M059J (cell line): ENCODE measurements at places on chromosomes 1 and 21. TPM values are rescaled to one million over a fixed set of nuclear protein-coding genes. Genes with fewer than 3 reads are reported as not detected.

DNA sequence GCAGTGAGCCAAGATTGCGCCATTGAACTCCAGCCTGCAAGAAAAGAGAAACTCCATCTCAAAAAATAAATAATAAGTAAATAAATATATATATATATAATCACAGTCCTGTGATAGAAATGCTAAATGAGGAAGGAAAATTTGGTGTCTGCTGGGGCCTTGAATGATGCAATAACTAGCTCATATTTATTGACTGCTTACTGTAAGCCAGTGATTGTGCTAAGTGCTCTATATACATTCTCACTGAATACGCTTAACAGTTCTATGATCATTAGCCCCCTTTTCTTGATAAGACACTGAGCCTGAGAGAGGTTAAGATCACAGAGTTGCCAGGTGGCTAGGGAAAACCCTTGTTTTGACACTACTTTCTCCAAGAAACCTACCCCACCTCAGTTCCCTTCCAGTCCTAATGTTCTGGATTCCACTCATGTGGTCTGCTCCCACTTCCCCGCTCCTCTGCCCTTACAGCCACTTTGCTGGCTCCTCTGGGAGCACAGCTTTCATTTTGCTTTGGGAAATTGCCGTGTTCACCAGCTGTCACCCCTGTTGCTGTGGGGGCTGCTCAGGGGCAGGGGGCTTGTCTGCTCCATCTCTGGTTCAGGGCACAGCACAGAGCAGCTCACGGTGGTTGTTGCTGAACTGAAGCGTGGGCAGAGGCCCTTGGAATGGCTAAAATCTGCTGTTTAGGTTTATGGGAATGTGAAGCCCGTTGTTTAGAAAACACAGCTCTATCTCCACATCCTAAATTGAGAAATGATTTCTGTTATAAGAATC, 2.5 kb upstream of the BMP8A start:
- no peak for DNase-seq

DNA sequence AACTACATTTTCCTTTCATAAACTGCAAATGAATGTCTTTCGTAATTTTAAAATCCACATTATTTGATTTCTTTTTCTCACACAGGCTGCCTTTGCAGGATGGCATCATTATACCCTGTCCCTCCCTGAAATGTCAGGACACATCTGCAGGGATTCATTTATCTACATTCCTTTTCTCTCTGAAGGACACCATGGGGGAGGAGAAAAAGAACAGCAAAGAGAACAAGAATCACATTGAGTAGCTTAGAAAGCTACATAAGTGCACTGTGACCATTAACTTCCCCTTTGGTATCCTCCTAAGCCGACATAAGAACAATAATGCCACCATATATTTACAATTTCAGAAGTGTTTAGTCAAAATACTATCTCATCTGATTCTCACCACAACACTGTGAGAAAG, 129.5 kb downstream of the PIGK start:
- no peak for DNase-seq

DNA sequence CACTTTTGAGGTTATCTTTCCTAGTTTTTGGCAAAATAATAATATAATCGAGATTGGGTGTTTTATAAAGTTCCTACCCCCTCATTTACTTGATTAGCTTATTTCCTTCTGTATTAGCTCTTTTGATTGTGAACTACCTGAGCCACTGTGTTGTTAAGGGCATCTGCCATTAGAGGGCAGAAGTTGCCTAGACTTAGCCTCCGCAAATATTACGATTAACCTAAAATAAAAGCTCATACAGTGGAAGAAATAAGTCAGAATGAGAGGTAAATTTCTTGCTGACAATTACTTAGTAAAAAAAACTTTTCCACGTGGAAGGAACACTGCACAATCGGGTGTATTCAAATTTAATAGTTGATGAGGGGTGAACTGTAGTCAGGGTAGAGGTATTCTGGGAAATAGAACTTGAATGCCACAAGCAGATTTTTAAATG, 2.3 kb downstream of the H3-3A start:
- peak; percentile 57 for DNase-seq

GRCh38 chr1:15531682-15532081, 5.0 kb downstream of the DNAJC16 start:
- no peak for DNase-seq

GRCh38 chr1:227544067-227545050, 19.0 kb upstream of the ZNF678 start:
- DNase-seq, result no peak

DNA sequence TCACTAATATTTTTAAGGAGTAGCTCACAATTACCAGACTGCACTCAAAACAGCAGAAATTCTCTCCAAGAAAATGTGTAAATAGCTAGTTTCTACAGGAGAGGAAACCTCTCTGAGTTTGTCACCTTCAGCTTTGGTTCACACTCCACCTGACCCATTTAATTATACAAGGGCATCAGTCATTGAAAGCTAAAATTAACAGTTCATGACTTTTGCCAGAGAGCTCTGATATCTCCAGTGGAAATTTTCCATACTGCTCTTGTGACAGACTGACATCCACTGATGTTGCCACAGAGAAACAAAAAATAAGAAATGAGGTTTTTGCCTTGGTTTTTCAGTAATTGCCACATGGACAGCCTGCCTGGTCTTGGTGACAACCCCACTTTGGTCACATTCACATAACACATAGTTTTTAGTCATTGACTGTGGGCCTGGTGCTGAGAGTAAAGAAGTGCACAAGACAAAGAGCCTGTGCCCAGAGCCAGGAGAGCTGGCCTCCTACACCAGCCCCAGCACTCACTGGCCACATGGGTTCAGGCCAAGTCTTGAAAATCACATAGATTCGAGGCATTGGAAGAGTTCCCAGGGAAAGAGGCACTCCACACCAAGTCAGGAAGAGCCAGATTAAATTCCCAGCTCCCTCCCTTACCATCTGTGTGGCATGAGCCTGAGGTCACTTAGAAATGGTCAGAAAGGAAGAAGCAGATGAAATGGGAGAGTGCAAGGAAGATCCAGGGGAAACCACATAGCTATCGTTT, 13.8 kb upstream of the SIM2 start:
- no peak for DNase-seq

- DNase-seq, result no peak
Measured at GRCh38 chr1:46798810-46799209, at the start of gene CYP4B1. CYP4B1 (plus strand) TSS chr1:46799046; CDS start chr1:46799082, 36 bp downstream.

DNA sequence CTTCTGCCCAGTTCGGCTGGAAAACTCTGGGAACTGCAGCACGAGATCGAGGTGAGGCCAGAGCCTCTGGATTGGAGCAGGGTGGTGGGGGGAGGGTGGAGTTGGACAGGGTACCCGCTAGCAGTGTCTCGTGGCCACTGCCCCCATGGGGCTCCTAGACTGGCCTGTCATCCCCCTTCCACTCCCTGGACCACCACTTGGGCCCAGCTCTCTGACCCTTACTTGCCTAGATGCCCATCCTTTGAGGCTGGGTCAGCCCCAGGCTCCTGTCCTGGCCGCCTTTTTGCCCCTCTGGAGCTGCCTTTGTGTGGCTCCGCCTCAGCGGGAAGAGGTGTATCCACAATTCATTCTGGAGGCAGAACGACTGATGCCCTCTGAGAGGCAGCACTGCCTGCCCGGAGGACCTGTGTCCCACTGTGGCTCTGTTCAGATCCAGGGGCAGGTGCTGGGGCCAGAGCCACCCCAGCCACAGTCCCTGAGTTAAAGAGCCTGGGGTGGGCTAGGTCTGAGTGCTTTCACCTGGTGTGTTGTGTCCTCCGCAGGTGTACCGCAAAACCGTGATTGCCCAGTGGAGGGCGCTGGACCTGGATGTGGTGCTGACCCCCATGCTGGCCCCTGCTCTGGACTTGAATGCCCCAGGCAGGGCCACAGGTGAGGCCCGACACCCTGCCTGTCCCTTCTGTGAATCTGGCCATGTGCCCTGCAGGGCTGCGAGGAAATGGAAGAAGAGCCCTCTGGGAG, 17.7 kb downstream of the FAAH start:
- DNase-seq, result no peak

DNA sequence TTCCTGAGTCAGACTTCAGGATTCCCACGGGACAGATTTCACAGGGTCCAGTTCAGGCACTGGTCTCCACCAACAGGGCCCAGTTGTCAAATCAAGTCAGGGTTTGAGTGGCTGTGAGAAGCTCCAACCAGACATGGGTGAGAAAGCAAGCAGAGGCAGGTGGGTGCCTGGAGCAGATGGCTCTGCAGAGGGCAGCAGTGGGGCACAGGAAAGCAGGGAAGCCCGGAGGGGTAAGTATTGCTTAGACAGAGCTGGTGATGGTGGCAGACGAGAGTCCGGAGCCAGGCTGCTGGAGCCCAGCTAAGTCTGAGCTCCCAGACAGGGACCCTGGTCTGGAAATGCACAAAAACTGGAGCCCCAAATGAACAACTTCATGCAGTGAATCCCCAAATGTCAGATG, 40.4 kb downstream of the RIMS3 start:
- DNase-seq, result peak; percentile 48

GRCh38 chr1:76998582-76999223, 131.4 kb downstream of the ST6GALNAC5 start:
- peak; percentile 92 for DNase-seq

DNA sequence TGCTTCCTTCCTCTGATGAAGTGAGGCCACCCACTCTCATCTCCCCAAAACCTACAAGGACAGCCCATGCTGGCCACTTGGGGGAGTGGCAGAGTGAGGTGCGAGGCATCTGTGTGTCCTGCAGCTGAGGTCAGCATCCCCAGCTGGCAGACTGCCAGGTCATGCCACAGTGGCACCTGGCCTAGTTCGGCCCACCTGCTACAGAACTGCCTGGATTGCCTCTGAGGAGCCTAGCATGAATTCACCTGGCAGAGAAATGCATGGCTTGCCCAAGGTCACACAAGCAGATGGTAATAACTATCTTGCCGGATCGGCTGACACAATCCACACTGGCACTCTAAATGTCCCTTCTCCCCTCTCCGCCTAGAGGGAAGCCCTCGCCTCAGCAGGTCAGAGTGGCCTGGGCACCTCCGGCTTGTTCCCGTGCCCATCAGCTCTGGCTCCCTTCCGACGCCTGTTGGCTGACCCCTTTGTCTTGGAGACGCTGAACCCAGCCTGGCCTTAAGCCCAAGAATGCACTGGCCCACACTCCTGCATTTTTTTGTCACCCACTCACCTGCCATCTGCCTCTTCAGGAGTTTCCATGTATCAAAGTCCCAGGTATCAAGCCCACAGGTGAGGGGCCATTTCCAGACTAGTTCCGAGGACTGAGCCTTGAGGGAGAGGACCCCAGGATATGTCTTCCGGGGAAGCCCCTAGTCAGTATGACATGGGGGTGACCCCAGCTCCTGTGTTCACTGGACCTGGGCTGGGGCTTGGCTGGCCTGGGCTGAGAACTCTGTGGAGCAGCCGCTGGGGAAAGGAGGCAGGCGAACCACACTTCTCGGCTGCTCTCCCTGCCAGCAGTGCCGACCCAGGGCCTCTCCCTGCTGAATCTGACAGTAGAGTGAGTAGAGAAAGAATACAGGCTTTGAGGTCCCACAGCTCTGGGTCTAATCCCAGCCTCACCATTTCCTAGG, 21.7 kb downstream of the ECE1 start:
- peak; percentile 35 for DNase-seq

- peak; percentile 99 for DNase-seq
Measured at GRCh38 chr1:168470901-168471431, 72.8 kb downstream of the XCL2 start.

DNA sequence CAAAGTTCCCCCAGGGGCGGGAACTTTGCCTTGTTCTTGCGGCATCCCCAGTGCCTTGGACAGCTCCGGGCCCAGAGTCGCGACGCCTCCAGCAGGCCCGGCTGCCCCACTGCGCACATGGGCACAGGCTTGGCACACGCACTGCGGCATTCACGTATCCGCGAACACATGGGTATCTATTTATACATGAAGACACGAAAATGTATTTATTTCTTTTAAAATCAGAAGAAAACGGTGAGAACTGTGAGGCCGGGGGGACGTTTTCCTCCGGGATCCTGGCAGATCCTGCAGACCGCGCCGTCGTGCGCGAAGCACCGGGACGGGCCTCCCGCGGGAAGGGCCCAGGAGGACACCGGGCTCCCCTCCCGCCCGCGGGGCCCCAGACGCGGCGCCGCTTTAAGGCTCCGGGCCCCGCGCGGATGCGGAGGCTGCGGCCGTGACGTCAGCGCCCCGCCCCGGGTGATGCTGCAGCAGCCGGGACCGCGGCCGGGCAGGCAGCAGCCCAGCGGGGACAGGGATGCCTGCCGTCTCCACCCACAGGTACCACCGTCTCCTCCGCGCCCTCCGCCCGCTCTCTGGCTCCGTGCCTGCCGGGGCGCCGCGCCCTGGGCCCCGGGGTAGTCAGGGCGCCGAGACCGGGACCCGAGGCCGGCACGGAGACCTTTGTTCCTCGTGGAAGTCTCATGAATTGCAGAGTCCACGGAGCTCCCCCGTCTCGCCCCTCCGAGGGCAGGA, at the start of gene SLC45A1:
Gene SLC45A1, plus strand, starts transcription at position 468 of the 735 bp plus-strand sequence. CDS start 6,216 bp downstream, outside the sequence.
- peak; percentile 53 for DNase-seq

DNA sequence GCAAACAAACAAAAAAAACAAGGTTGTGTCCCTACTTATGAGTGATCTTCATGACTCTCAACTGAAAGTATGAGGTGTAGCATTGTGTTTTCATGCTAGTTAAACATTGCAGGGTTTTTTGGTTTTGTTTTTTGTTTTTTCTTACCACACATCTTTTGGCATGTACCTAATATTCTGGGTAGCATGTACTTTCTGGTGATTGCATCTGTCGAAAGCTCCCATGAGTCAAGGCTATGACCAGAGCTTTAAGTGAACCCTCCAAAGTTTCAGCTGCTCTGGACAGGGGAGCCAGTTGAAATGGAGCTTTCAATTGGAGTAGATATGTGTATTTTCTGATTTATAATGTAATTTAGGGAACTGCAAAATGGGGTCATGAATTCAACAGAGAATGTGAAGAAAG, 115.5 kb downstream of the KCNK2 start:
- no peak for DNase-seq

DNA sequence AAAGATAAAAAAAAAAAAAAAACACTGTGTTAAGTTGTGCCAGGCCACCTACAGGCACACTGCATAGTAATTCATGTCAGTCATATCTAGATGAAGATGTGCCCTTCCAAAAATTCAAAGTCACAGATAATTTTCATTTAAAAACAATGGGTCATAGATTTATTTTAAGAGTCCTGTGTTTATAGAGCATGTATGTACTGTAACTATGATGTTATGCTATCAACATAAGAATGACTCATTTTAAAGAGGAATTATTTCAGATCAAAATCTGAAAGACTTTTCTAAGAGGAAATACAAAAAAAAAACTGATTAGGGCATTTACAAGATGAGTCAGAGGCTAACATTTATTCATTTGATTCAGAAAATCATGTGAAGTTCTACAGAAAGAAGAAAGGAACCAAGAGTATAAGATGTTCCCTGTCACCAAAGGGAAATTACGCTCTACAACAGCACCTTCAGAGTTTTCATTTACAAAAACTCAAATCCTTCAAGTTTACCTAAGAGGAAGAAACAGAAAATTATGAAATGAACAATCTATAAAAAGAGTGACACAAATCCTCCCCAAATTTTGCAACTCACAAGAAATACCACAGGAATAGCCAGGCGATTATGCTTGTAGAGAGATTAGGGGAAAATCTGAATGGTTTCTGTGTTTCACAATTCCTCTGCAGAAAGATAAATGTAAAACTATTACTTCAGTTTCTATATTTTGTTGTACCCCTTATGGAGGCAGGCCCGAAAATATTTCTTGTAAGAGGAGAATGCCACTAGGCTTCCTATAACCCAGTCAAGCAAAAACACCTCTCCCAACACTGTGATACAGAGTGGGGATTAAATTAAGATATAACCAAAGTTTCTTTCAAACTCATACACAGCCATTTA, 13.8 kb downstream of the TP53BP2 start:
- DNase-seq, result peak; percentile 81

The PRKAA2 gene
- 2.0 and 3.4 TPM in 2 replicates for total RNA-seq

The GBP4 gene
- total RNA-seq, result 13.5 and 22.2 TPM in 2 replicates

The CRYBG2 gene
- 0.42 and 2.0 TPM in 2 replicates for total RNA-seq
